ENCODE measurements at places on chromosomes 4 and X. TPM values are rescaled to one million over a fixed set of nuclear protein-coding genes. Genes with fewer than 3 reads are reported as not detected.

DNA sequence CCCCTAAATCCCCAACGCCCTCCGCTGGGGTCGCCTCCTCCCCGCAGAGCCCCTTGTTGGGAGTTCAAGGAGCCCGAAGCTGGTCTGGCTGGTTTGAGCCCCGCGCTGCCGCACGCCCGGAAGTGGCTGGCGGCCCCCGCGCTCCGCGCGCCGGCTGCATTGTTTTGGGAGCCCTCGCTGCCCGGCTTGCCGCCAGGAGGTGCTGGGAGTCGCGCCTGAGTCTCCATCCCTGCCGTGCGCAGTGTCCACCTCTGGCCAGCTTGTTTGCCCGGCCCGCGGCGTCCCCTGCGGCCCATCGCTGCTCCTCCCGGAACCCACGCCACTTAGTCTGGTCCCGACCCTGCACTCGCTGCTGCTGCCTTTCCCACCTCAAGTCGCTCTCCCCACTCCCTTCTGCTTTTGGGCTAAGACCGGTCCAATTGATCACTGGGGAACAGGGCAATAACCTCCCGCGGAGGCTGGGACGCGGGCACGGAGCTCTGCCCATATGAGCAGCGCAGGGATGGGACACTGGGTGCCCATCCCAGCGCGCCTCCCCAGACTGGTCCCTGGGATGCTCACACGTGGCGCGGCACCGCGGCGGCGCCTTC is 2.2 kb upstream of the SFRP2 start:
- peaks cover 88% of the 10 kb centered on the region for H3K27me3 ChIP-seq
- no peak for DNase-seq
- peak overlapping the region; percentile 61 for H3K27ac ChIP-seq
- H3K4me1 ChIP-seq: peaks cover 20% of the 10 kb centered on the region
- H3K36me3 ChIP-seq: no peaks in the 10 kb centered on the region
- H3K4me3 ChIP-seq: peak overlapping the region; percentile 64

DNA sequence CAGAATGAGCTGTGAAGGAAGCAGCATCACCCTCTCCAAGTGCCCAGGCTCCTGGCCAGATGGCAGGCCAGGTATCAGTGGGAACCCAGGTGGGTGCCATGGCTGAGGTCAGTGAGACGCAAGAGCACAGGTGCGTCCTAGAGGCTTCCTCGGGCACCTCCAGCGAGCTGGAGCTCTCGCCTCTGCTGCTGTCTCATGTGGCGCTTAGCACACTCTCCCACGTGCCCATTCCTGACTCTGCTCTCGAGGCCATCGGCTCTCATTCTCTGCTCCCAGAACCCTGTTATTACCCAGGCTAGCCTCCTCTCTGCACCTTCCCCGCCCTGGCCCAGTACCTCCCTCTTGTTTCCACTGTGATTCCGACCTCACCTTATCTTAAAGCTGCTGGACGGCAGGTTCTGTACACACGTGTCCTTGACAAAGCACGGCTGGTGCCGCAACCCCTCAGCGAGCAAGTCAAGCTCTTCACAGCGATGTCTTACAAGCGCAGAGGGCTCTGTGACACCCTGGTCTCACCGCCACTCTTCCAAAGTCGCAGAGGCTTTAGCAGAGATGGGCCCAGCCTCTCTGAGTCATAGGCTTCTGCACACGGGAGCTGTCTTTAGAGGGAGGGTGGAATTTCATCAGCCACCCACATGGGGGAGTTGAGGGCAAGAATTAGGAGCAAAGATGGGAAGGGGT is 15.4 kb upstream of the MSANTD1 start:
- H3K4me1 ChIP-seq: no peaks in the 10 kb centered on the region
- no peak for DNase-seq
- no peak overlapping the region for H3K4me3 ChIP-seq

DNA sequence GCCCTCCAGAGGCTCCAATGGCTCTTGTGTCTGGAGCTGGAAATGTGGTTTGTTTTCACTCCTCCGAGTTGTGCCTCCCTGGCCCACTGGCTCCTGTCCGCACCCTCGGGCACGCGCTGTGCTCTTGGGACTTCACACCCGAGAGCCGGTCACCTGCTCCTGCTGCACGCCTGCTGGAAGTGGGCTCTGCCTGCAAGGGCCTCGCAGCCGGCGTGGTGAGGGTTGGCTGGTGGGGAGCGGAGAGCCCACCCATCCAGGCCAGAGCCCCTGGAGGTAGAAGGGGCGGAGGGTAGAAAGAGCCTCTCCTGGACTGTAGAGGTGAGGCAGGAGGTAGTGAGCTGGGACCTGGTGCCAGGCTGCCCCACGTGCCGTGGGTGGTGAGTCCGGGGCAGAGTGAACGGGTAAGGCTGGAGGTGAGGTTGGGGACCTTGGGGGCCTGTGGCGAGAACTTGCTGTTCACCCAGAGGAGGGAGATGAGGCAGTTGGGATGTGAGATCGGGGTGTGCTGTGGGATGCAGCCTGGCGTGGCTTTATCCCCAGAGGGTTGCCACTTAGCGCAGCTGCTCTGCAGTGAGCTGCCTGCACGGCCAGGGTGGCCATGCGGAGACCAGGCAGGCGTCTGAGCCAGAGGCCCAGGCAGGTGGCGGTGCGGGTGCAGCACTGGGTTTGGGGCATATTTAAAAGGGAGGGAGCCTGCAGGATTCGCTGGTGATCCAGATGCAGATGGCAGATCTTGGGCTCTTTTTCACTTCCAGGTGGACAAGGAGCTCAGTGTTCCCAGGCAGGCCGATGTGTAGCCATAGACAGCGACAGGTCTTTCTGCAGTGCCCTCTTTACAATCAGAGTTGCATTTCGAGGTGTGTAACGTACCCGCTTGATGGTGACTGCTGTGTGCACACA is 48.8 kb downstream of the PCGF3 start:
- peak overlapping the region; percentile 23 for H3K27ac ChIP-seq
- H3K27me3 ChIP-seq: no peaks in the 10 kb centered on the region
- peaks cover 12% of the 10 kb centered on the region for H3K36me3 ChIP-seq
- no peaks in the 10 kb centered on the region for H3K4me1 ChIP-seq
- no peak overlapping the region for H3K4me3 ChIP-seq

DNA sequence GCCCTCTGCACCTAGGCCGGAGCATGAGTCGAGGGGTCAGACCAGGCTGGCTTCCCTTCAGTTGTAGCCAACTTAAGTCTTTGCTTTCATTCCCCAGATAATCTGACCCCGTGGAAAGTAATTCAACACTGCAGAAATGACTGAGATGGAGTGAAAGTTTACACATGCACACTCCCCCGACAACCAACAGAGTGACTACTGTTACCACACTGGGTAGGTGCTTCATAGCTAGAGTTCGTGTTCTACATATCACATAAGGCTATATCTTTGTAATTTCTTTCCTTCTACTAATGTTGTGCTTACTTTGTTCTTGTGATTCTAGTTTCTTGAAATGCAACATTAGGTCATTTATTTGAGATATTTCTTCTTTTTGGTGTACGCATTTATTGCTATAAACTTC is 7.2 kb upstream of the CTAG2 start:
- no peak overlapping the region for H3K4me3 ChIP-seq
- H3K4me1 ChIP-seq: no peaks in the 10 kb centered on the region
- no peaks in the 10 kb centered on the region for H3K36me3 ChIP-seq
- no peak overlapping the region for H3K27ac ChIP-seq
- peaks cover 4% of the 10 kb centered on the region for H3K27me3 ChIP-seq

GRCh38 chr4:159185591-159186023 is 82.7 kb downstream of the RAPGEF2 start:
- no peak for DNase-seq
- H3K4me3 ChIP-seq: no peak overlapping the region
- H3K4me1 ChIP-seq: peaks cover 12% of the 10 kb centered on the region

DNA sequence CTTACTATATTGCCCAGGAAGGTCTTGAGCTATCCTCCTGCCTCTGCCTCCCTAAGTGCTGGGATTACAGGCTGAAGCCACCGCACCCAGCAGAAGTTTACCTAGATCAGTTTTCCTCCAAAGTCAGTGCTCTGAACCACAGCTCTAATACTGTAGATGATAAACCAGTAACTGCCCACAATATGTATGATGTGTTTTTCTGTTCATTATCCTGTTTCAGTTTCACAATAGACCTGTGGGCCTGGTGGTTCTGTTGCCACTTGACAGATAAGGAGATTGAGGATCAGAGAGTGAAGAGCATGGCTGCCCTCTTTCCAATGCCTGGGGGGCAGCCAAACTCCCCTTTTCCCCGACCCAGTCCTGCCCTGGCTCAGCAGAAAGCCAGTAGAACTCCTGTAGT is 87.0 kb downstream of the EFNB1 start:
- no peaks in the 10 kb centered on the region for H3K27me3 ChIP-seq
- no peaks in the 10 kb centered on the region for H3K4me1 ChIP-seq
- no peak overlapping the region for H3K4me3 ChIP-seq
- no peak for DNase-seq

- H3K27ac ChIP-seq: no peak overlapping the region
- no peak overlapping the region for H3K4me3 ChIP-seq
- peaks cover 3% of the 10 kb centered on the region for H3K27me3 ChIP-seq
- H3K36me3 ChIP-seq: no peaks in the 10 kb centered on the region
- H3K4me1 ChIP-seq: peaks cover 5% of the 10 kb centered on the region
Observed at GRCh38 chr4:25970226-25970675, 56.2 kb downstream of the SMIM20 start.

DNA sequence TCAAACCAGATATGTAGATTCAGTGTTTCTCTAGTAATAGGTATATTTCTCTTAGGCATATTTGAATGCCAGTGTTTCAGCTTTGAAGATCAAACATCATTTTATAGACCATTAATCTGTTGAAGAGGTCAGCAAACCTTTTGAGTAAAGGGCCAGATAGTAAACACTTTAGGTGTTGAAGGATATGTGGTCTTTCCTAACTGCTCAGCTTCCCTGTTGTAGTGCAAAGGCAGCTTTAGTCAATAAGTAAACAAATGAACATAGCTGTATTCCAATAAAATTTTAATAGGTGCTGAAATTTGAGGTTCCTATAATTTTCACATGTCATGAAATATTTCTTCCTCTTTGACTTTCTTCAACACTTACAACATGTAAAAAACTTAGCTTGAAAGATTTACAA is 201.6 kb downstream of the ADGRL3 start:
- H3K4me3 ChIP-seq: no peak overlapping the region
- no peaks in the 10 kb centered on the region for H3K36me3 ChIP-seq
- no peak overlapping the region for H3K27ac ChIP-seq
- no peaks in the 10 kb centered on the region for H3K4me1 ChIP-seq
- H3K27me3 ChIP-seq: no peaks in the 10 kb centered on the region

GRCh38 chr4:155179216-155179615 is 29.2 kb upstream of the NPY2R start:
- no peaks in the 10 kb centered on the region for H3K4me1 ChIP-seq
- H3K4me3 ChIP-seq: no peak overlapping the region
- H3K27me3 ChIP-seq: no peaks in the 10 kb centered on the region

- peaks cover 4% of the 10 kb centered on the region for H3K4me1 ChIP-seq
- no peak for DNase-seq
- H3K27ac ChIP-seq: no peak overlapping the region
- no peak overlapping the region for H3K4me3 ChIP-seq
Observed at GRCh38 chrX:104250470-104250869, 4.3 kb downstream of the ESX1 start.

- H3K36me3 ChIP-seq: no peaks in the 10 kb centered on the region
- DNase-seq: no peak
- no peak overlapping the region for H3K4me3 ChIP-seq
- H3K27ac ChIP-seq: no peak overlapping the region
Observed at GRCh38 chr4:101853691-101854090, 63.2 kb downstream of the BANK1 start.

DNA sequence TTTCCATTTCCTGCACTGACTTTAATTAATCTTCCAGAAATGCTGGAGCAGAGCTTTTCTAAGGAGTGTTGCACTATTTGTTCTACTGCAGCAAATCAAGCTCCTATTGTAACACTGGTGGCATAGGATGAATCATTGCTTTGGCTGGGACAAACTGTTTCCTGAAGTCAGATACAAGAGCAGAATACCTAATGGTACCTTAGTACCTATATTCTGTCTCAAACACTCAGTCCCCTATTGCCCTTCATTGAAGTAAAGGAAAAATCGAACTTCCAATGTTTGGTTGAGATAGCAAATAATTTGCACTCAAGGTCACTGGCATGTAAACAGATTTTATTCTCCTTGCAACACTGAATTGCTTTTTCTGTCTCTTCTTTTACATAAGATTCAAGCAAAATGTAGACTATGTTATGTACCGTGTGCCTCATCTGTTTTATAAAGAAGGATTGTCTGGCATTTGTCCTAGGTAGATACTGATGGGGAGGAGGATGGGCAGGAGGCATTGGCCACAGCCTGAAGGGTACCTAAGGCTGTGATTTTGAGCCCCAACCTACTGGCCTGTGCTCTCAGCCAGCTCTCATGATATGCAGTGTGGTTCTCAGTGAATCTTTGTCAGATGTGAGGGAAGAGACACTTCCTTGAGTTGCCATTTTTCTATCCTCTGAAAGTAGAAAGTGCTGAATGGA is 141.6 kb downstream of the AASDH start:
- H3K4me1 ChIP-seq: no peaks in the 10 kb centered on the region
- H3K27me3 ChIP-seq: peaks cover 8% of the 10 kb centered on the region
- no peak for DNase-seq
- no peaks in the 10 kb centered on the region for H3K36me3 ChIP-seq
- H3K4me3 ChIP-seq: no peak overlapping the region
- H3K27ac ChIP-seq: no peak overlapping the region

DNA sequence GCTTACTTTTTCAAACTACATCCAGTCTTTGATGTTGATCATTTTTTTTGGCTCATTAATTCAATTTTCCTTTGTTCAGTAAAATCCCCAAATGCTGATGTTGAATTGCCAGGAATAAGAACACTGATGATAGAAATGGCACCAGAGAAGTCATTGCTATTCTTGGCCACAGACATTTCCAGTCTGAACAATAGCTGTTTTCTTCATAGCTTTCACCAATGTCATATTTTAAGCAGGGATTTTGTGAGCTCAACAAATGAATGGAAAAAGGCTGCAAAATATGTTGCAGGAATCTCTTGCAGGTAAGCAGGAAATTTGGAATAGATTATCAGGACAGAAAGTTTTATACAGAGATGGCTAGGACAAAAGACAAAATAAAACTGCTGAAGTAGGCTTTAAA is 40.5 kb upstream of the GLRB start:
- no peaks in the 10 kb centered on the region for H3K4me1 ChIP-seq
- H3K36me3 ChIP-seq: no peaks in the 10 kb centered on the region
- no peak overlapping the region for H3K27ac ChIP-seq
- no peak for DNase-seq
- H3K4me3 ChIP-seq: no peak overlapping the region

DNA sequence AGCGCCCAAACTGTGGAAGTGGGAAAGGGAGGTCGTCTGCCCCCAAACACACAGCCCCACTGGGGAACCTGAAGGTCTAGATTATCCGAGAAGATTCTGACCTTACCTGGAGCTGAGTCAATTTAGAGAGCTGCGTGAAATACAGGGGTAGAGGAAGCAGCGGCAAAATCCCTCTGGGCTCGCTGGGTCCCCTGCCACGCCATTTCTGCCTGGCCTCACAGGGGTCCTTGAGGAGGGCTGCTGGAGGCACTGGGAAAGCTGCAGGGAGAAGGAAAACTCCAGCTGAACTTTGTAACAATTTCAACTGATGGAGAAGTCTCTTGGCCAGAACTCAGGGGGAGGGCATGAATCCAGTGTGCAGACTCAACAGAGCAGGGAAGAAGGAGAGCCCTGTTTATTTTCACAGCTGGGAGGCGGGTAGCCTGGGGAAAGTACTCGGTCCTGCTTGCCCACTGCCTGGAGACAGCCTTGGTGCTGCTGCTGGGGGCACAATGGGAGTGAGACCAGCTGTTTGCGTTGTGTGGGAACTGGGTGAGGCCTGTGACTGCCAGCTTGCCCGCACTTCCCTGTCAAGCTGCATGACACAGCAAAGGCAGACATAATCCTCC is 93.2 kb upstream of the MAPK10 start:
- no peak overlapping the region for H3K4me3 ChIP-seq
- H3K36me3 ChIP-seq: no peaks in the 10 kb centered on the region
- DNase-seq: no peak
- no peak overlapping the region for H3K27ac ChIP-seq
- peaks cover 7% of the 10 kb centered on the region for H3K27me3 ChIP-seq
- H3K4me1 ChIP-seq: no peaks in the 10 kb centered on the region

Gene KIAA0232
- 19.1 TPM for total RNA-seq

Gene OR13H1
- total RNA-seq: not detected

Gene PAGE5
- total RNA-seq: not detected

Gene VEGFC
- total RNA-seq: not detected

Gene TGIF2LX
- total RNA-seq: not detected

Gene GPRASP1
- 0.44 TPM for total RNA-seq

Gene ATP2B3
- total RNA-seq: 0.05 TPM
